ENCODE measurements at places on chromosomes 1 and 21.

- DNase-seq: peak; percentile 69
These were observed 7.0 kb downstream of the CD53 start for GRCh38 chr1:110879758-110880606.

DNA sequence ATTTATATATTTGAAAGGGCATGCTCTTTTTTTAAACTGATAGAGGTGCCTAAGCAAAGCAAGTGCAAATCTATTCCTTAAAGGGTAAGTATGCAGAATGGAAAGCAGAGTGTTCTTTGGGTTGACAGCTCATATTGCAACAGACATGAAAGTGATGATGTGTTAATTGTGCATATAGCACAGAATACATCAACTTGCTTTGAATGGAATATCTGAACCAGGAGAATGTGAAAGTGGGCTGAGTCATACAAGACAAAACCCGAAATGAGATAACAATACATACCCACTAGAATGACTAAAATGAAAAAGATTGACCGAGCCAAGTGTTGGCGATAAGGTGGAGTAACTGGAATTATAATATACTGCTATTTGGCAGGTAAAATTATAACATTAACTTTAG, 4.3 kb downstream of the CR1 start:
- DNase-seq: no peak

GRCh38 chr1:86263101-86263500, 106.5 kb upstream of the COL24A1 start:
- DNase-seq: no peak

- DNase-seq: no peak
These were observed 84.9 kb downstream of the CNIH3 start for GRCh38 chr1:224700918-224701531.

DNA sequence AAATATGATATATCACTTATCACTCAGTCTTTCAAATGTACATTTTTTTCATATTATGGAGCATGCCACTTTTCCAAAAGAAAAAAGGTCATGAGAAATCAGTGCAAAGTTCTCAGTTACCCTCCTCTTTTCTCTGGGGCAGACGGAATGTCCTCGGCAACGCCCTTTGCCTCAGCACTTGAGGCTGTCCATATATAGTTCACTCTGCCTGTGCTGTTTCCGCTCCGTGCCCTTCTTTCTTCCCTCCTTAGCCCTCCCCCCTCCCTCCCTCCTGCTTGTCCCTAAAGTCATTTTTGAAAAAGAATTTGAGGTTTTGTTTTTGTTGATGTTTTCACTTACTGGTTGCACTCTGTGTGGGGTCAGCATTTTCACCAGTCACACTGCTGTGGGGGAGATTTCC, 5.4 kb downstream of the BARHL2 start:
- no peak for DNase-seq

- DNase-seq: no peak
These were observed 24.2 kb upstream of the ERICH3 start for GRCh38 chr1:74697832-74698231.

GRCh38 chr1:184881941-184882913, 92.1 kb downstream of the NIBAN1 start:
- DNase-seq: peak; percentile 13

DNA sequence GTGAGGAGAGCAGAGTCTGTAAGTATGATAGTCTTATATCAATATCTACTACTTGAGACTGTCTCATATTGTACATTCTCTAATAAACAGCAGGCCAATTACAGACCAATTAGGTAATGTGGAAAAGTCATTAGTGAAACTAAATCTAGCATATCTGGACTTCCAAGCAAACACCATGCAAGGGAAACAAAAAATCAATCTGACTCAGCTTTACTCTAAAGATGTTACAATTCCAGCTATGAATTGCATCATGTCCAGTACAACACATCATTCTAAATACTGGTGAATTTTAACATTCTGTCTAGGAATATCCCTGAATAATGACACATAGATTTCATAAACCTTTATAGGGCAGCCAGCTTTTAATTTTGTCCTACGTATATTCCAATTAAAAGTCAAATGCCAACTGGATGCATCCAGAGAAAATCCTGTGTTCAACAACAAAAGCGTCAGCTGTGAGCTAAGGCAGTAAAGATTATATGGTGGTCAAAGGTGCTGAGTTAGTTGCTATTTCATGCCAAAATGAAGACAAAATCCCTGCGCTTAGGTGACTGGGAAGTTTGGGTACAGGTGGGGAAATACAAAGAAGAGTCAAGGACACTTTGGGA, 159.3 kb downstream of the TTLL7 start:
- DNase-seq: no peak

DNA sequence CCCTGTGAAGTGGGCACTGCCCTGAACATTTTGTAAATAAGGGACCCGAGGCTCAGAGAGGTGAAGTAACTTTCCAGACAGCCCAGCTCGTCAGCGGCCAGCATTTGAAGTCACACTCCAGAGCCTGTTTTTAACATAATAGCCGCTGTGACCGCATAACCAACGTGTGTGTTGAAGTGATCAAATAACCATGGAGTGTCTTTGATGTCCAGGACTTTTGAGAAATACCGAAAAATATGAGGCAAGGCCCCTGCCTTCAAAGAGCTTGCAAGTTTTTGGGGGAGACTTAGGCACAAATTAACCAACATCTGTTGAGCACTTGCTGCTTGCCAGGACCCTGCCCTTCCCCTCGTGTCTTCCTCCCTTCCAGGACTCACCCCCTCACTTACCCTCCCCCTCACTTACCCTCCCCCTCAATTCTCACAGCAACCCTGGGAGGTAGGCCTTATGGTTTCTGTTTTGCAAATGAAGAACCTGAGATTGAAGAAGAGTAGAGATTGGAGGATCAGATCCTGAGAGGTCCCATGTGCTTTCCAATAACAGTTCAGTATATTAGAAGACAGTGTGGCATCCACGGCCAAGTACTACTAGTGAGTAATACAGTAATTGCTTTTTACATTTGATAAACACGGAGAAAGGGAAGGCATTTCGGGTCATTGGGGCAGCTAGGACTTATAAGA, 1.3 kb upstream of the SLC16A1 start:
- peak; percentile 41 for DNase-seq

- no peak for DNase-seq
These were observed 10.8 kb upstream of the TTLL10 start for GRCh38 chr1:1162597-1163537.

GRCh38 chr1:167409183-167409582, 109.1 kb downstream of the CD247 start:
- DNase-seq: no peak

DNA sequence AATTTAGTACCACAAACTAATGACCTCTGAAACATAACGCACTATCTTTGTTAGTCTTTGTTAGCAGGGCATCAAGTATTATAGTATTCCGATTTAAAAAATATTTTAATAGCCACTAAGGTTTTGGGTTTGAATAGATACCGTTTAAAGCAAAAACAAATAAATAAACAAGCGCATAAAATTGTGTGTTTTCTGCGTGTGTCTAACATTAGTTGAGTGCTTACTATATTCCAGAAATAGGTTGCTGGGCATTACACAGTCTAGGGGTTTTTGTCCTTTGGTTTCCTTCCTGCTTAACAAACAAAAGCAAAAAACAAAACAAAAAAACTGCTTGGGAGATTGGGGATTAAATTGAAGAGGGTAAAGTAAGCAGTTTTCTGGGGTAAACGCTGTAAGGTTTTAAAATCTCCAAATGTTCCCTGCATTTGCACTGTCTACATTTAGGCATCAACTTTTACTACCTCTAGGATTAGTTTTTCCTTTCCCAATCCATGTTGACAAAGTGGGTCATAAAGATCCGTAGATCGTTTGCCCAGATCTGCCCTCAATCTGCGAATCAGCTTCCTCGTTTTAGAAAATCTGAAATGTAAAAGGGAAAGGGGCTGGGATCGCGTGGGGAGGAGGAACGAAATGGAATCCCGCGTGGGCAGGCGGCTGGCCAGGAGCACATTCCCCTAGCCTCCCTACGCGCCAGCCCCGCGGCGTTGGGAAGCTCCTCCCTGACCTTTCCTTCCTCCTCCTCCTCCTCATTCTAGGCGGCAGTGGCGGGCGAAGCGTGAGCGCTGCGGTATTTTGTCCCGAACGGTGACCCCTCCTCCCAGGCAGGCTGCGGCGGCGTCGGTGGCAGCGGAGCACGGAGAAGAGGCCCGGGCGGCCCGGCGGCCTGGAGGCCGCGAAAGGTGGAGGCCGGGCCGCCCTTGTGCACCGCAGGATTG, at the start of gene KCTD3:
TSS of gene KCTD3 (plus strand) at position 749 of the 935 bp plus-strand sequence. CDS start 382 bp downstream, outside the sequence.
- DNase-seq: peak; percentile 29

GRCh38 chr1:96072021-96072420, 649.6 kb upstream of the PTBP2 start:
- no peak for DNase-seq

DNA sequence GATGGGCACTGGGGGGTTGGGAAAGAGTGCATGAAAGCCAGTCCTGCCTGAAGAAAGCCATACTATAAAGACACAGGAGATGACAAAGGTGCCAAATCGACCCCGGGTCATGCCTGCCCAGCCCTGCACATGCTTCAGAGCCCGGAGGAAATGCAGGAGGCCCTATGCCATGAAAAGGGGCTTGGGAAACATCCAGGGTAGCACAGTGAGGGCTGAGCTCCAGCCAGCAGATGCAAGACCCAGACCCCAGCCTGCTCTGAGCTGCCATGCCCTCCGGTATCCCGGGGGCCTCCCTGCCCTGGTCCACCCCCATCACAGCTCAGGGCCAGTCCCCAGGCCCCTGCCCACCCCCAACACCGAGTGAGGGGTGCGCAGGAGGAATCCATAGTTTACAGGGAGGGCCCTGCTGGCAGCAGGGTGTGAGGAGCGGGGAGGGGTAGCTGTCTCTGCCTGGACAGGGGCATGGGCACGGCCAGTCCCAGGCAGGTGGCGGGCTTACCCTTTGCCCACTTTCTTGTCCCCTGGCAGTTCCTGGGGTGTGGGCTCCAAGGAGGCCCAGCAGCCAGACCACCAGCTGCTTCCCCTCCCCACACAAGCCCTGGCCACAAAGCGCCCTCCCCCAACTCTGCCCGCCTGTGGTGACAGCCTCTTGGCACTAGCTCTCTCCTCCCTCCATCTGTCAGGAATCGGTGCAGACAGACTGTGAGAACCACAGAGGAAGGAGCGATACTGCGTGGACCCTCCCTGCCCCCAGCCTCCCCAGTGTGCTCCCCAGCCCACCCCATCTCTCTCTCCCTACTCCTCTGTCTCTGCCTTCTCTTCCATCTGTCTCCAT, 16.8 kb downstream of the LRP8 start:
- DNase-seq: no peak

GRCh38 chr1:109828756-109829505, 65.2 kb upstream of the EPS8L3 start:
- no peak for DNase-seq

GRCh38 chr1:116754198-116754977, at the start of gene CD2:
Gene CD2 (plus strand): TSS chr1:116754430. CDS start chr1:116754493, 63 bp downstream.
- DNase-seq: peak; percentile 61

- no peak for DNase-seq
These were observed 26.4 kb upstream of the IGSF3 start for GRCh38 chr1:116693759-116694480.

DNA sequence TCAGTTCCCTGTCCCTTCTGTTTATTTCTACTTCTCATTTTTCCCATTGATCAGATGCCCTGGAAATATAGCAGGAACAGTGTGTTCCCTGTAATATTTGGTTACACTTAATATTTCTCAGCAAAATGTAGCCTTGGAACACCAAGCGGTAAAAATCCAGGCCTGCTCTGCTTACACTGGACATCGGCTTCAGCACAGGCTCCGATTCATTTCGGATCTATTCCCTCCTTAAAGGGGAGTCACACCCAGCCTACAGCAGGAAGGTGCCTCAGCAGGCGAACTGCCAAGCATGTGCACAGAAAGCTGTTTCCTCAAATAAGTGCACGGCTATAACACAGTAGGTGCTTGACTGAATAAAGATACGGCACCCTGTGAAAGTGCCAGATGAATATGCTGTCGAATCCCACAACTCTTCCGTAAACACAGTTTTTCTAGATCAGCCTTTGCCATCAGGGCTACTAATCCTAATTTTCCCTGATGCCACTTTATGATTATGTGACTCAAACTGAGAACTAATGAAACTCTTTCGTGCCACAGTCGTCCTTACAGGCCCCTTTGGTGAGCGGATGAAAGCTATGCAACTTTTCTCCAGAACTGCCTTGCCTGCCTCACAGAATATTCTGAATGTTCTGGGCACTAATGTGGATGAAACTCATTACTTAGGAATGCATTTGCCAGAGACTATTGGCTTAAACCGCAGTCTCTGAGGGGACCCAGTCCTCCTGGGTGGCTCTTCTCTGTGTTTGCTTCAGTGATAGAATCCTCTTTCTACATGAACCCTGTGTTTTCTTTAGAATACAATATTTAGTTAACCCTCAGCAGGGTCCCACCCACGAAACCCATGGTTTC, 275.5 kb upstream of the RUNX1 start:
- no peak for DNase-seq

DNA sequence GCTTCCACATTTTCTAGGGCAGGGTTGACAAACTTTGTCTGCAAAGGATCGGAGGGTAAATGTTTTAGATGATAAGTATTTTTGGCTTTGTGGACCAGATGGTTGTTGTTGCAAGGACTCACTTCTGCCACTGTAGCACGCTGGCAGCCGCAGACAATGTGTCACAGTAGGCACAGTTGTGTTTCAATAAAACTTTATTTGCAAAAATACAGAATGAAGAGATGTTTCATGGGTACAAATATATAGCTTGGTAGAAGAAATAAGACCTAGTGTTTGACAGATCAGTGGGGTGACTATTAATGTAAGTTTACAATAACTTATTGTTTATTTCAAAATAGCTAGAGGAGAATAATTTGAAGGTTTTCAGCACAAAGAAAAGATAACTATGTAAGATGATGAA, 127.8 kb downstream of the GRIK3 start:
- no peak for DNase-seq

GRCh38 chr21:41816583-41817165, 49.8 kb upstream of the RIPK4 start:
- peak; percentile 59 for DNase-seq

- peak; percentile 66 for DNase-seq
These were observed 19.2 kb upstream of the PEF1 start for GRCh38 chr1:31663622-31664452.

DNA sequence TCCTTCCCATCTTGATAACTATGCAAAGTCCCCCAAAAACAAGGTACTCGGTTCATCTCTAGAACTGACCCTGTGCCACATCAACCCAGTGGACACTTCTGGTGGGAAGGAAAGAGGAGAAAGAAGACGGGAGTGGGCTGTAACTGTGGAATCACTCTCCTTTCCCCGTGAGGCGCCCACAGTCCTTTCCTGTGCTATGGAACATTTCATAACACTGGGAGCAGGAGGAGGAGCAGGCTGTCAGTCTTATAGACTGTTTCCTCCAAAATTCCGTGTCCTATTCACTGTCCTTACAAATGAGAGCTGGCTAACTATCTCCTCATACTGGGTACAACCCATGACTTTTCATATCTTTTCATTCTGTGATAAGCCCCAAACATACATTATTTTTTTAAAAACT, 40.7 kb downstream of the PLEKHA6 start:
- DNase-seq: no peak

Data from activated naive CD4-positive, alpha-beta T cell treated with Interleukin-2 at 50 U/mL for 16 hours (primary cell).